ENCODE measurements at places on chromosomes 2 and 18.
A peak's percentile ranks its signal among the peaks of the same experiment; 100 is the strongest.

GRCh38 chr2:150060341-150060740, 427.1 kb downstream of the RND3 start:
- DNase-seq = peak; percentile 19

GRCh38 chr2:120453635-120453998, 107.7 kb downstream of the INHBB start:
- peak; percentile 69 for DNase-seq

DNA sequence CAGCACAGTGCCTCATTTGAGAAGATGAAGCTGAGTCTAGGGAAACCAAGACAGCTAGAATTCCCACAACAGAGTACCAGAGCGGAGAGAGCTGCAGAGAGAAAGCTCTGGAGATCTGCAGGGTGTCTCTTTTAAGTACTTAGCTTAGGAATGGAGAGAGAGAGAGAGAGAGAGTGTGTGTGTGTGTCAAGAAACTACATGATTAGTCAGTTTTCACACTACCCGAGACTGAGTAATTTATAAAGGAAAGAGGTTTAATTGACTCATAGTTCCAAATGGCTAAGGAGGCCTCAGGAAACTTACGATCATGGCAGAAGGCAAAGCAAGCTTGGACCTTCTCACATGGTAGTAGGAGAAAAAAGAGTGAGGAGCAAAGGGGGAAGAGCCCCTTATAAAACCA, 64.0 kb downstream of the HIBCH start:
- DNase-seq = no peak

DNA sequence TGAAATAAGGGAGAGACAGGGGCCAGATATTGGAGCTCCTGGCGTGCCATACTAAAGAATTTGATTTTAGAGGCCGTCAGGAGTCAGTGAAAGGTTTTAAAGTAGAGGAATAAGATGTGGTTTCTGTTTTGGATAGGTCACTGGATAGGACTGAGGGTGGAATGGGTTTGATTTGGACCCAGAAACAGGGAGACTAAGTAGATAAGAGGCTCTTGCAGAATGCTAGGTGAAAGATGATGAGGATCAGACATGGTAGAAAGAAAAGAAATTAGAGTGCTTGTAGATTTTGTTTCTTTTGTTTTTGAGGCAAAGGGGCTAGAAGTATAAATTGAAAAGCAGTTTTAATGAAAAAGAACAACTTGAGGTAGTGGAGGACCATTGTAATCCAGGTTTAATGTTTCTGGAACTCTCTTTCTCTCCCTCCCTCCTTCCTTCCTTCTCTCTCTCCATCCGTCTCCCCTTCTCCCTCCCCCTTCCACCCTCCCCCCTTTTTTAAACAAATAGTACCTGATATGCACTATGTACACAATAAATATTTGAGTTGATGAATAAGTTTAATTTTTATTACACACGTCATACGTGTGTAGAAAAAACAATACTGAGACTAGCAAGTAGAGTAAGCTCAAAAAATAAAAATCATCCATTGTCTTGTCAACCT, 1.9 kb downstream of the NDUFV2 start:
- no peak for DNase-seq

DNA sequence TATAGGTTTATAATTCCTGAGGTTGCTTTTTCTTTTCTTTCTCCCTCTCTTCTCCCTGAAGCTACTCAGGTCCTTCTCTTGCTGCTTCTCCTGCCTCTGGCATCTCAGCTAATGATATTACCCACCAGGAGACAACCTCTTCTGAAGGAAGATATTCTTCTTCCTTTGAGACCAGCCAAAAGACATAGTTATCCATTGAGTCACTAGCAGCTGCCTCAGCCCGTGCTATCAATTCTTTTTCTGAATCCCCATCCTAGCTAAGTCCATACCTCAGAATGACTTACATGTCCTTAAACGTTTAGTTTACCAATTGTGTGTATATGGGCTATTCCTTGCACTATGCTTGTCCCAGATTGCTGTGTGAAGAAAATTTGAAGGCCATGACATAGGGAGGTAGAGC, 25.0 kb upstream of the RNF103 start:
- no peak for DNase-seq

- DNase-seq = no peak
Observed at GRCh38 chr2:238954841-238955591, 107.1 kb downstream of the TWIST2 start.

DNA sequence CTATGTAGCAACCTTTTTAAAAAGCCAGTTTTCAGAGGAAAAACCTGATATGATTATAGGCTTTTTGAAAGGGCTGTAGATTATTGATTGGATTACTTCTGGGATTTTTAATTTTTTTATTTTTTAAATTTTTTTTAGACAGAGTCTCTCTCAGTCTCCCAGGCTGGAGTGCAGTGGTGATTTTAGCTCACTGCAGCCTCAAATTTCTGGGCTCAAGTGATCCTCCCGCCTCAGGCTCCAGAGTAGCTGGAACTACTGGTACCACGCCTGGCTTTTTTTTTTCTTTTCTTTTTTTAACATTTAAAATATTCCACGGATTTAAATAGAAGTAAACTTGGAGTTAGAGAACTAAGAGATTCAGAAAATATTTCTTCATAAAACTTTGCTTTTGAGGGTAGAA, 1.2 kb downstream of the MRPL19 start:
- DNase-seq = no peak

DNA sequence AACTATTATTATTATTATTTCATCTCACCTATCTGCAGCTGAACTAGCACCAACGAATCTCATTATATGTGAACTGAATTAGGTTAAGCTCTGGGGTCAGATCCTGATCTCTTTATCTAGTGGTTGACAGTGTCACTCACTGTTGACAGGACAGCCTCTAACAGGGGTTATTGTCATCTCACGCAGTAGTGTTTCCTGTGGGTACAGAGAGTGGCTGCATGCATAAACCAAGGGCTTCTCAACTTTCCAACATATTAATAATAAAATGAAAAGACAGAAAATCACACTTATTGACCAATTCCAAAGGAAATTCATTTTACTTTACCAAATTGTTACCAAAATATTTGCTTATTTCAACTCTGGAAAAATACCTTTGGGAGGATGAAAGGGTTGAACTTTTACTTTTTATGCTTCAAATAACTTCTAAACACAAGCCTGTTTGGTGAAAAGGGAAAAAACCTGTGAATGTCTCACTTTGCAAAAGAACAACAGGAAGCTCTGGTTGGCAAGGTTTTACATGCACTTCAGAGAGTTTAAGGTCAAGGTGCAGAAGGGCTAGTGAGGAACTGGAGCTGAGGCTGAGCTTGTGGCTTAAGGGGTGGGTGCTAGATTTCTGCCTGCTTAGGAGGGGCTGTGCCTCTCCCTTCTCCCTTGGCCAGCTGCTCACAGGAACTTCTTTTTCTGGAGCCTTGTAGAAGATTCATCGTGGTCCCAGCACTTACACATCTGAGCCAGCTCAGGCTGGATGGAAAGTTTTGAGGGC, 72.6 kb downstream of the CTAGE1 start:
- no peak for DNase-seq

- DNase-seq = no peak
Observed at GRCh38 chr2:136323195-136323594, 205.2 kb upstream of the CXCR4 start.

DNA sequence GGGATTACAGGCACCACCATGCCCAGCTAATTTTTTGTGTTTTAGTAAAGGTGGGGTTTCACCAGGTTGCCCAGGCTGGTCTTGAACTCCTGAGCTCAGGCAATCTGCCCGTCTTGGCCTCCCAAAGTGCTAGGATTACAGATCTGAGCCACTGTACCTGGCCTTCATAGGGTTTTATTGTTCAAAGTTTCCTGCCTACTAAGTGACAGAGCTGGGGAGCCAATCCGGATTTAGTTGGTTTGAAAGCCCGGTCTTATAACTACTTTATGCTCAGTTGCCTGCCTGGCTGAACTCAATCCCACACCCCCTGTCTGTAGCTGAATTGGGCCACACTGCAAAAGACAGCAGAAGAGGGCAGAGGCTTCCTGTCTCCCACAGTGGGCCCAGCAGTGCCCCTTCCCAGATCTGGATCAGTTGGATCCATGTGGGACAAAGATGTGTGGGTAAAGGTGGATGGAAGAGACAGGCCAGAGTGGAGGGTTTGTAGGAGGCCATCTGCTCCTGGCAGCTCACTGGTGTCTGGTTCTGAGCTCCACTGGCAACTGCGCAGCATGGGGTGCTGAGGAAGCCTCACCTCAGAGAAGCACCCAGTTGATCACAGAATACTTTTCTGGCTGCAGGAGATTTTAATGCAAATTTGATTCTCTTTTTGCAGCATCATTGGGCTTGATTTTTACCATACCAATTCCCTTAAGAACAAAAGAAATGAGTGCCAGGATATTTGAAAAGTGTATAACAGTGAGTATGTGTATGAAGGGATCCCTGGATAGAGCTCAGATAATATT, 144.9 kb downstream of the DDX1 start:
- DNase-seq = no peak

- no peak for DNase-seq
Observed at GRCh38 chr2:241228860-241229516, 40.5 kb downstream of the ANO7 start.

DNA sequence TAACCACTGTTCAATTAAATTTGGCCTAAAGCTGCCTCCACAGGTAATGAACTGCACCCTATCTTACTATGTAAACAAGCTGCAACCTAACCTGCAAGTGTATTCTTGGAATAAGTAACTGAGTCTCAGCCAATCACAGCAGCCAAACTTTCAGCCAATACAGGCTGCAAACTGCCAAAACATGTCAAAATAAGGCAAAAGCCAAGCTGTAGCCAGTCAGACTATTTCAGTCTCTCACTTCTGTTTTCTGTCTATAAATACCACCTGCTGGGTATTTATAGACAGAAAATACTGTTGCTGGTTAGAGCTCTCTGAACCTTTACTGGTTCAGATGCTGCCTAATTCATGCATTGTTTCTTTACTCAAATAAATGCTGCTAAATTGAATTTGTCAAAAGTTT, 14.3 kb downstream of the C2orf76 start:
- DNase-seq = no peak

- DNase-seq = no peak
Observed at GRCh38 chr2:157180359-157180758, 77.1 kb upstream of the GALNT5 start.

DNA sequence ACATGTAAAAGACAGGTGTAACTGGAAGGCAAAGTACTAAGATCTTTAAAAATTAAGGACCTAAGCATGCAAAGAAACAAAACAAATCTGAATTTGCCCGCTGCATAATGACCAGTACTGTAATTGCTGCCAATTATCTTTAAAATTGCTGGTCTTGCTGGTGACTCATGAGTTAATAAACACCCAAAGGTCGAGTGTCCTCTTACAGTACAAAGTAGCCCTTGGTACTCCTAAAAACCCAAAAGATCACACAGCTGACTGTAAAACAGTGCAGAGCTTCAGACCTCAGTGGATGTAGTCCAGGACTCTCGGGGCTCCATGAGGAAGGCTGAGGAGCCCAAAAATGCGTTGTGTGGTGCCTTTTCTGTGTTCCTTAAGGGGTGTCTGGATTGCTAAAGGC, 308.7 kb downstream of the CNTNAP5 start:
- no peak for DNase-seq

GRCh38 chr18:433960-434359, 66.5 kb downstream of the COLEC12 start:
- no peak for DNase-seq

- peak; percentile 64 for DNase-seq
Observed at GRCh38 chr2:71930049-71930681, 217.5 kb downstream of the CYP26B1 start.

All from AG20443 (cell line).